Progenitor cell of endocrine pancreas (in vitro differentiated cells): ENCODE measurements at places on chromosomes 1 and 21. TPM values are rescaled to one million over a fixed set of nuclear protein-coding genes. Genes with fewer than 3 reads are reported as not detected.

The E2F2 gene
- 7.8 and 9.7 TPM in 2 replicates for total RNA-seq

The FCRLB gene
- 0.14 and 0.33 TPM in 2 replicates for total RNA-seq

- H3K36me3 ChIP-seq, result no peaks in the 10 kb centered on the region
- H3K27ac ChIP-seq, result no peak overlapping the region
- no peak for DNase-seq
- H3K4me3 ChIP-seq, result no peak overlapping the region
These were observed 198.2 kb downstream of the GREM2 start for GRCh38 chr1:240413732-240414131.

DNA sequence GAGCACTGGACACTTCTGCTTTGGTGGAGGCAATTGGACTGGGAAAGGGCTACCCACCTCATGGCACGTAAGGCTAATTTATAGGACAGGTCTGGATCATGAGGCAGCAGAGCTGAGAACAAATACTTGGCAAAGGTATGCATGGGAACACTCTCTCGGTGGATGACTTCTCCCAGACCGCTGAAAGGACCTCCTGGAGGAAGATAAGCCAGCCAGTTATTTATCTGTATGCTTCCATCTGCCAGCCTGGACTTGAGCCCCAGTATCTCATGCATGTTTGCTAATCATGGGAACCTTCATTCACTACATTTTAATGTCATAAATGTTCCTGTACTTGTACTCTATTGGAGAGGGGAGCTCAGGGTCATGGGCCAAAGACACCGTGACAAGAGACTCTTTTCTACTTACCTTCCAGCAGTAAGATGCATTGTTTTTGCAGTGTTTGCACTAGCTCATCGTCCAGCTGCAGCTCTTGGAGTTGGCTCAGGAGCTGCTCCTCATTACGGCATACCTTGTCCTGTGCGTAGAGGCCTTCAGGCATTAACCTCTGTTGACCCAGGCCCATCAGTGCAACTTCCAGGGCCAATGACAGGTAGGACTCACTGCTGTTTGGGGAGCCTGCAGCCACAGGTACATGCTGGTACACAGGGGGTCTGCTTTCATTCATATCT lies 23.7 kb downstream of the UROD start:
- no peak overlapping the region for H3K4me3 ChIP-seq
- no peaks in the 10 kb centered on the region for H3K27me3 ChIP-seq
- no peak for DNase-seq
- H3K36me3 ChIP-seq, result peaks cover 5% of the 10 kb centered on the region

- H3K36me3 ChIP-seq, result no peaks in the 10 kb centered on the region
- peak overlapping the region; percentile 71 for H3K4me3 ChIP-seq
- H3K27ac ChIP-seq, result no peak overlapping the region
- no peaks in the 10 kb centered on the region for H3K4me1 ChIP-seq
These were observed 1327.9 kb downstream of the BRINP3 start for GRCh38 chr1:189149547-189150375.

DNA sequence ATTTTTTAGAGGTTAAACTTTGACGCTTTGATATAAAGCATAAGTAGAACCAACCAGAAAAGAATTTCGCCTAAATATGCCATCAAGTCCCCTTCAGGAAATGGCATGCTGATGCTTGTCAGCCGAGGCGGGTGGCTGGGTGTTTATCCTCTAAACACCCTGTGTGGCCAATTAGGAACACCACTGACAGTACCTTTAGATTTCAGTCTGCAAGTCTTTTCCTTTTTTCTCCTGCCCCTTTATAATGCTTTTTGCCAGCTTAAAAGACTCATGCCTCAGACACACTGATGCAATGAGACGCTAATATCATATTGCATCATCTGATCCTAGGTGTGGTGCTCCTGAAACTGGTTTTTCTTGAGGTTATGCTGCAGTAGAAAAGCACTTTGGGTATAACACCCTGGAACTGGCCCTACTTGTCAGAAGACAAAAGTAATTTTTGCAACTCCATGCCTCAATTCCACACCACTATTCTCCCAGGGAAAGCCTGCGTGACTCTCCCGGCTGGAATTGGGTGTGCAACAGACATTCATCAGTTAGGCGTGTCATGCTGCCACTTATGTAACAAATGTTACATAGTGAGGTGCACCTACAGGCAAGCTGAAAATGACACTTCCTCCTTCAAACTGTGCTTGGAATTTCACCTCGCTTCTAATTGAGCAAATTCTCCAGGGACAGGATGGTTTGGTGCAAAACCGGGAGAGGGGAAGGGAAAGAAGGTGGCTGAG lies 2.0 kb upstream of the RCC2 start:
- peaks cover 34% of the 10 kb centered on the region for H3K27me3 ChIP-seq
- H3K36me3 ChIP-seq, result no peaks in the 10 kb centered on the region
- H3K4me3 ChIP-seq, result no peak overlapping the region
- H3K27ac ChIP-seq, result peak overlapping the region; percentile 6
- peaks cover 24% of the 10 kb centered on the region for H3K4me1 ChIP-seq
- no peak for DNase-seq

- DNase-seq, result no peak
- H3K27me3 ChIP-seq, result peaks cover 87% of the 10 kb centered on the region
- H3K4me3 ChIP-seq, result no peak overlapping the region
- H3K36me3 ChIP-seq, result no peaks in the 10 kb centered on the region
These were observed 1.9 kb downstream of the PODN start for GRCh38 chr1:53063744-53064515.

DNA sequence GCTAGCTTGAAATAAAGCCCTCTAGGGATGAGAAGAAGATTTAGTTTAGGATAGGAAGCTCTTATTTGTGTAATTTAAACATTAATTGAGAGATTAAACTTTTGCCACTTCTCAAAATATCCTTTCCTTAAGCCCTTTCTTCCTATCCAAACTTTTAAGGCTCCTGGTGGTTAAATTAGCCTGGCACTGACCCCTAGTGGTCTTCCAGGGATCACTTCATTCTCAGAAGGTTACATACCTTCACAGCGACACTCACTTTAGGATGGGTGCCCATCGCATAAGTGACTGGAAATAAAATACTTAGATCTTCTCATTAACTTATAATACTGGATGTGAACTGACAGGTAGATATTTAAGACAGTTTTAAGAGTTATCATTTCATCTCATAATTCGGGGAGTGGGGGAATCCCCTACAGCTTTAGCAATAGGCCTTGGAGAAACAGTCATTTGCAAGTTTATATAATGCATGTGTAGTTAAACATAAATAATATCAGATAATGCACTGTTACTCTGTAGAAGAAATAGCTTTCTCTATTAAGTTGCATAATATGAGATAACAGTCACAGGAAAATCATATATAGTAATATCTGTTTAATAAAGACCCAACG lies 7.4 kb downstream of the LHX9 start:
- DNase-seq, result no peak
- H3K36me3 ChIP-seq, result no peaks in the 10 kb centered on the region
- H3K4me1 ChIP-seq, result peaks cover 16% of the 10 kb centered on the region
- H3K27me3 ChIP-seq, result peaks cover 80% of the 10 kb centered on the region
- H3K4me3 ChIP-seq, result no peak overlapping the region
